Stimulated activated CD4-positive, alpha-beta T cell treated with anti-CD3 and anti-CD28 coated beads, Interleukin-12 subunit alpha, Interleukin-12 subunit beta, amount 100 ng/mL, for 48 hours (primary cell): ENCODE measurements at places on chromosomes 1 and 21.
A peak's percentile ranks its signal among the peaks of the same experiment; 100 is the strongest.

DNA sequence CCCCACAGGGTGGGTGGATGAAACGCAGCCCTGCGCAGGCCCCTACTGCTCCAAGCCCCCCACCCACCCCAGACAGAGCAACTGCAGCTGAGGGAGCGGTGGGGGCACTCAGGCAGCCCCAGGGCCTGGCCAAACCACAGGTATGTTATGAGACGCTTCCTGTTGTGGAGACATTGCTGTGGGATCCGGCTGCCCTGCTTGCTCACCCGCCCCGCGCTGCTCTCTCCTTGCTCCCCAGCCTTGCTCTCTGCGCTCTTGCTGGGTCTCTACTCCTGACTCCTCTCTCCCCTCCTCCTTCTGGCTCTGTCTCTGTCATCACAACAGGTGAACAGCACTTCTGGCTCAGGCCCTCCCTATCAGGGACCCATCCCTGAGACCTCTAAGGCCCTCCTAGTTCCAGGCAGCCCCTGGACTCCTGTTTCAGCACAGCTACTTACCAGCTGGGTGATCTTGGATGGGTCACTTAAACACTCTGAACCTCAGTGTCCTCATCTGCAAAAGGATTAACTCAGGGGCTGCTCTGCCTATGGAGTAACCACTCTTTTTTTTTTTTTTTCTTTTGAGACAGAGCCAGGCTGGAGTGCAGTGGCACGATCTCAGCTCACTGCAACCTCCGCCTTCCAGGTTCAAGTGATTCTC is 15.9 kb downstream of the COL8A2 start:
- no peak for DNase-seq

GRCh38 chr1:200674838-200675587 is 5.3 kb upstream of the DDX59 start:
- DNase-seq: no peak

GRCh38 chr1:90092441-90092840 is 97.5 kb downstream of the ZNF326 start:
- DNase-seq: no peak

GRCh38 chr21:17454315-17455027 is 58.4 kb upstream of the CXADR start:
- DNase-seq: peak; percentile 42

DNA sequence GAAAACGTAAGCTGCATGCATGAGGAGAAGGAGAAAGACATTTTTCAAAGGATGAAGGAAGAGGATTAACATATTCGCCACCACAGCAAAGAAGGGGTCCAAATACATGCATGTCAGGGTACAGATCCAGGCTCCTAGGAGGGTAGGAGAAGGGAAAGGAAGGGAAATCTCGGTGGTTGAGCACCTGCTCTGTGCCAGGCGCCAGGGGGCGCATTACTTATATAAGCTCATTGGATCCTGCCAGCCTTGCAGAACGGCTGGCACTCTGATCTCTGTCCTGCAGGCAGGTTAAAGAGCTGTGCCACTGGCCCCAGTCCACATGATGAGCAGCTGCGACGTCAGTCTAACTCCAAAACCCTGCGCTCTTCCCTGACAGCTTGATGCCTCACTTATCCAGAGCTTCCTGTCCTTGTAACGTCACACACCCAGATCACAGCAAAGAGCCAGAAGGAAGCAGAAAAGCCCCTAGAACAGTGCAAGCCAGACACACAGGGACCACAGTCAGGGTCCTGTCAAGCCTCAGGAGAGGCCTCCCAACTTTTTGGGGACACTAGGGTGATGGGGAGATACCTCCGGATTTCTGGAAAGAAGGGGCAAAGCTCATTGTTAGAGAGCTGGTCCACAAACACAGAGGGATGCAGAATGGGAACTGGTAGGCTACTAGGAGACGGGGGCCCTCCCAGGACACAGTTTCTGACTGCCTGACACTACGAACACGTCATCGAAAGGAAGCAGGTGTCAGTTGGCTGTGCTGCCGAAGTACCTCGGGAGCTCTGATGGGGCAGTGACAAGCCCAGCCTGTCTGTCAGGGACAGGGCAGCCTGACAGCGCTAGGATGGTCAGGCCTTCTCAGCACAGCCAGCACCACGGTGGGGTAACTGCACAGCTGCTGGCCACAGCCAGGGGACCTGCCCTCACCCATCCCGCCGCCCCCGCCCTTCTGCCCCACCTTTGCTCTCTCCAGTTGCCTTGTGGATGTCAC is 99.1 kb downstream of the BEND5 start:
- DNase-seq: peak; percentile 9

- no peak for DNase-seq
Measured at GRCh38 chr1:245311887-245312536, 157.2 kb downstream of the KIF26B start.

GRCh38 chr1:233406339-233406960 is 78.9 kb downstream of the MAP3K21 start:
- DNase-seq: no peak
